ENCODE measurements at places on chromosomes 2 and 18. TPM values are rescaled to one million over a fixed set of nuclear protein-coding genes. Genes with fewer than 3 reads are reported as not detected.

SIX3 gene
- total RNA-seq, result not detected

CAPN13 gene
- not detected for total RNA-seq

APCDD1 gene
- total RNA-seq, result 8.2 TPM

SPATA3 gene
- total RNA-seq, result not detected

REG3A gene
- total RNA-seq, result not detected

SLC5A7 gene
- not detected for total RNA-seq

TEKT4 gene
- not detected for total RNA-seq

ANKRD62 gene
- total RNA-seq, result not detected

MSH2 gene
- total RNA-seq, result 15.5 TPM

CDK15 gene
- 1.5 TPM for total RNA-seq

TACR1 gene
- total RNA-seq, result 0.73 TPM

SEMA4C gene
- total RNA-seq, result 22.4 TPM

CDH7 gene
- total RNA-seq, result not detected

UGT1A5 gene
- total RNA-seq, result not detected

MYCN gene
- total RNA-seq, result 0.07 TPM

KLHL14 gene
- not detected for total RNA-seq

CERKL gene
- not detected for total RNA-seq

TMEM198 gene
- 1.3 TPM for total RNA-seq

ZAP70 gene
- 0.13 TPM for total RNA-seq

SIGLEC15 gene
- 1.8 TPM for total RNA-seq

GREB1L gene
- 1.0 TPM for total RNA-seq

SRD5A2 gene
- not detected for total RNA-seq

PDCD1 gene
- not detected for total RNA-seq

PXDN gene
- total RNA-seq, result 430 TPM

EML6 gene
- total RNA-seq, result 1.2 TPM

HOXD12 gene
- total RNA-seq, result not detected

IL1RN gene
- total RNA-seq, result not detected

MDH1B gene
- total RNA-seq, result 0.33 TPM

PROC gene
- total RNA-seq, result 0.26 TPM

SP140 gene
- 0.52 TPM for total RNA-seq

CCDC142 gene
- 24.4 TPM for total RNA-seq

PKP4 gene
- 34.7 TPM for total RNA-seq

ABCG5 gene
- total RNA-seq, result not detected

SLC11A1 gene
- total RNA-seq, result 0.13 TPM

MFF gene
- total RNA-seq, result 66.9 TPM

NCKAP1 gene
- 211 TPM for total RNA-seq

ANKAR gene
- 4.3 TPM for total RNA-seq
